ENCODE measurements at places on chromosomes 3 and 15.

DNA sequence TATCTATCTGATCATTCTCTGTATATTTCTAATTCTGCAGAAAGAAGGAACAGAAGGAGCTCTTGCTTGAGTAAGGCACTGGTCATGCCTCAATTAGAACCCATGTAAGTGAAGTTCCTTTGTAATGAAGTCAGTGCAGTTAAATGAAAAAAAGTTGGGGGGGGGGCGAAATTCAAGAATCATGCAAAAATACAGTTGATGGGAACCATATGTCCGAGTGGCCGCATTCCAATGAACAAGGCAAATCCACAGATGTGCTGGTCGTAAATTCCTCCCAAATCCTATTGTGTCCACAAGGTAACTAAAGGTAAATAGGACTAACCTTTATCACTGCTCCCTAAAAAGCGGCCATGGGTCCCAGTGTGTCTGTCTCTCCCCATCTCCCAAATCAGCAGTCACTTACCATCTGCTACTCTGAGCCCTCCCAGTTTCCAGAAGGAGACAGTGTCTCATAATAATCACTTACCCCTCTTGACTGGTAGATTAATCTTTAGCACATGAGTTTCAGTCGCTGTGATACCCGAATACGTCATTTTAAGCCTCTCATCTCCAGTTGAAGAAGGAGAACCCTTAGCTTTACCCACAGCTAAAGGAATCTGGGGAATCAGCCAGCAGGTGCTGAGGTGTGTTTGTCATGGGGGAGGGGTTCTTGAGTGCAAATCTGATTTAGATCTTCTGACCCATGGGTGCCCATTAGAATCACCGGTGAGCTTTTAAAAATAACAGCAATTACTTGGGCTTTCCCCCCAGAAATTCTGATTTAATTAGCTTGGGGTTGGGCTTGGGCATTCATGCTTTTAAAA is 56.3 kb upstream of the EPHB3 start:
- no peak for DNase-seq

- no peak for DNase-seq
These were observed 82.2 kb downstream of the CPN2 start for GRCh38 chr3:194268654-194269512.

- DNase-seq = peak; percentile 64
These were observed 156.6 kb upstream of the SLC24A5 start for GRCh38 chr15:47964229-47964628.

GRCh38 chr3:42273361-42273760 is 7.4 kb upstream of the CCK start:
- DNase-seq = no peak

GRCh38 chr15:52306270-52306669 is 10.7 kb upstream of the MYO5C start:
- peak; percentile 74 for DNase-seq

GRCh38 chr3:129180461-129180860 is 3.2 kb downstream of the CNBP start:
- no peak for DNase-seq

- no peak for DNase-seq
These were observed 62.5 kb downstream of the TLE3 start for GRCh38 chr15:70035051-70035718.

Data from foreskin keratinocyte (primary cell).